ENCODE measurements at places on chromosomes 11 and 22. TPM values are rescaled to one million over a fixed set of nuclear protein-coding genes. Genes with fewer than 3 reads are reported as not detected.

Gene SCGB1C1
- polyA plus RNA-seq, result not detected

DNA sequence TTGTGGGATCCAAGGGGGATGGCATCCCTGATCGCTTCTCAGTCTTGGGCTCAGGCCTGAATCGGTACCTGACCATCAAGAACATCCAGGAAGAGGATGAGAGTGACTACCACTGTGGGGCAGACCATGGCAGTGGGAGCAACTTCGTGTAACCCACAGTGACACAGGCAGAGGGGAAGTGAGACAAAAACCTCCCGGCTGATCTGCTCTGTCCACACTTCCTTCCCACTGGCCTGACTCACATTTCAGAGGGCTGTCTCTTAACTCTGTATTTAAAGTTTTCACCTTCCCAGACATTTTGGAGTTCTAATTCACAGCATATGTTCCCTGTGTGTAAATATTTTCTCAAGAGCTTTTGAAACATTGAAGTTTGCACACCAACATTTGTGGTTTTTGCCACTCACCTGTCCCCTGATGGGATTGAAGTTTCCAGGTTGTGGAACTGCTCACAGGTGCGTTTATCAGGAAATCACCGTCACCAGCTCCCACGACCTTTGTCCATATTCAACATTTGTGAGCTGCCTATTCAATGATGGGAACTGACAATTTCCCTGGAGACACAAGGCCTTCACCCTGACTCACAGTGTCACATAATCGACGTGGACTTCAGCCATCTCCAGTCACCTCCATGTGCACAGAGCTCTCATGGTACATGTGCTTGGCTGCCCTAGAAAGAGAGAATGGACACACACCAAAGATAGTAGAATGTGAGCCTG lies 99.2 kb downstream of the VPREB1 start:
- no peak for DNase-seq

DNA sequence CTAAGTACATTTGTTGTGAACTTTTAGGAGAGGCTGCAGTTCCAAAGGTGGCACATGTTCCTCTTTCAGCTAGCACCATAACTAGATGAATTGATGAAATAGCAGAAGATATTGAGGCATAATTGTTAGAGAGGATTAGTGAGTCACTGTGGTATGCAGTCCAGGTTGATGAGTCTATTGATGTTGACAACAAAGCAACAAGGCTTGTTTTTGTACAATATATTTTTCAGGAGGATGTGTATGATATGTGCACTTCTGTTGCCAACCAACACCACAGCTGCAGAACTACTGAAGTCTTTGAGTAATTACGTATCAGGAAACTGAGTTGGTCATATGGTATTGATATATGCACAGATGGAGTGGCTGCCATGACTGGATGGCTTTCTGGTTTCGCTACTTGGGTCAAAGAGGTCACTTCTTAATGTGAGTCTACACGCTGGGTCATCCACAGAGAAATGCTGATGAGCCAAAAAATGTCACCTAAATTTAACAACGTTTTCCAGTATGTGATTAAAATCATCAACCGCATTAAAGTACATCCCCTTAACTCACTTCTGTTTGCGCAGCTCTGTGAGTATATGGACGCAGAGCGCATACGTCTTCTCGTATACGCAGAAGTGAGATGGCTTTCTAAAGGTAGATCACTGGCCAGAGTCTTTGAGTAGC lies 261.3 kb upstream of the ANO5 start:
- no peak for DNase-seq

Gene OR5A1
- polyA plus RNA-seq, result 0.03 TPM

DNA sequence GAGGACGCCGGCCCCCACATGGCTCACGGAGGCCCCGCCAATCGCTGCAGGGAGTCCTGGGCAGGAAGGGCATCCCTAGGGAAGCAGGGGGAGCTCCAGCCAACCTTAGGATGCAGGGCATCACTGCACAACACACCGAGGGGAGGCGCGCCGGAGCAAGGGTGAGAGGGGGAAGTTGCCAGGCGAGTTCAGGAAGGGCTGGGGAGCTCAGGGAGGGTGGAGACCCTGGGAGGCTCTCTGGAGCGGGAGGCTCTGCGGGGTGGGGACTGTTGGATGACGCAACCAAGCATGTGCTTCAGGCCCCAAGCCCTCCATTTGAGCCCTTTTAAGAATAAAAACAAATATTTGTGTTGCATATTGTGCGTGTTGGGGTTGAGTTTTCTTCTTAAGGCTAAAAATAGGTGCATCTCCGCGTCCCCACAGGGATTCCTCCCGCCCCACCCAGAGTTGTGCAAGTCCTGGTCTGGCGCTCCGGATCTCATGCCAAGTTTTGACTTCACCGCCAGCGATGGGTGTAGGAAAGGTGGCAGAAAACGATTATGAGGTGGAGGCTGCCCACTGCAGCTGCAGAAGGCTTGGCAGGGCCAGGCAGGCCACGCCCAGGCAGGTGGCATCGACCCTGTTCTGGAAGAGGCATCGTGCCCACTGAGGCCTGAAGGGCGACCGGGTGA lies 65.2 kb downstream of the WNT7B start:
- no peak for DNase-seq

Gene OR52L1
- not detected for polyA plus RNA-seq

- DNase-seq, result no peak
Observed at GRCh38 chr11:1784761-1785650, 21.3 kb upstream of the CTSD start.

Gene SLC2A11
- polyA plus RNA-seq, result 6.7 TPM

Gene GUCY1A2
- polyA plus RNA-seq, result 11.4 TPM

DNA sequence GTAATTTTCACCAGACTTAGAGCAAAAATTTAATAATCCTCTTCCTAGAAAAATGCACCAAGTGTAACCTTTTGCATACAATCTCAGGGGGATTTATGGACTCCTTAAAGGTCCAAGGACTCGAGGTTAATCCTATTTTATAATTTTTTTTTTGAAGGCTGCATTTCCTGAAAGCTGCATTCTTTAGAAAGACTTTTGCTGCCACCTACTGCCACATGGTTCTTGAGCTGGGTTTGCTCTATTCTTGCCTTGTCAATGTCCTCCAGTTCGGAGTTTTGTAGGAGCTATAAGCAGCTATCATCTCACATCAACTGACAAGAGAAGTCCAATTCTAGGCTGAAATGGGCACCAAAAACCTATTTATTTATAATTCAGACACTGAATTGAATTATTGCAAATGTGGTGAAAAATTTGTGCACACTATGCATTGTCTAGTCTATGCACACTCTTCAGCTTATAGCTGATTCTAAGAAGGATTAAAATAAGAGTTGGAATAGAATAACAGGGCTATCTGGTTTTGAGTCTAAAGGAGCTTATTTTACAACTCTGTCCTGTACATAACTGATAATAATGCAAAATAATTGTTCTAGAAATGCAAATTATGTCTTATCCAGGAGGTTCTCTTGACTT lies 31.3 kb downstream of the TRAF6 start:
- peak; percentile 70 for DNase-seq

Gene SCN3B
- polyA plus RNA-seq, result 31.9 TPM

- DNase-seq, result no peak
Observed at GRCh38 chr22:44341431-44342346, 28.9 kb upstream of the SHISAL1 start.

DNA sequence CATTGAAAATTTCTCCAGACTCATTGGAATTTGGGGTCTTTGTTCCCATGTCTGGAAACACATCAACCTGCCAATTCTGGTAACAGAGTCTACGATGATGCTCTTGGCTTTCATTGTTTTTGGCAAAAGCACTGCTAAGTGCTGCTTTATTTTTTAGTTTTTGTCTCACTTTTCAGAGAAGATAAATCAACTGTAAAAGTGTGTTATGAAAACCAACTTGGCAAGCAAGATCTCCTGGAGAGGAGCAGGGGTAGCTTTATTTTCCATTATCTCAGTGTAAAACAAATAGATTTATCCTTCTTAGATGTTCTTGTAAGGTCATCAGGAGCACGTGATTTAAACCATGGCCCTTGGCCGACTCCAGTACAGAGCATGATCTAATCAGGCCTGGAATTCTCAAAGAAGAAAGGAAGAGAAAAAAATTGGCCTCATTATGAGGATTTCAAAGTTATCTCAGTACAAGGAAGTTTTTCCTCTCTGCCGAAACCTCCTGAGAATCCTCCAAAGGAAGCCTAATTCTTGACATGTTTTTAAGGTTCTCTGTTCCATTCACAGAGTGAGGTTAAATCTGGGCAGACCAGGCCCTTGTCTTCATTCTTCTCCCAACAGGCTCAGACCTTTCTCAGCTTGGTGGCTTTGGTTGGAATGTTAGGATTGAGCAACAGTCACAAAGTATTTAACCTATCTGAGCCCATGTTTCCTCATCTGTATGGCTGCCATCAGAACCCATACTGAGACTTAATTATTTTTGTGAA lies 16.4 kb upstream of the PAMR1 start:
- DNase-seq, result peak; percentile 88
